ENCODE measurements at places on chromosomes 7 and 10. TPM values are rescaled to one million over a fixed set of nuclear protein-coding genes. Genes with fewer than 3 reads are reported as not detected.

Gene KEL
- polyA plus RNA-seq = 3.7 TPM

Gene IL15RA
- polyA plus RNA-seq = 1.9 TPM

Gene ADCY1
- 3.6 TPM for polyA plus RNA-seq

Gene CALHM3
- polyA plus RNA-seq = not detected

Gene C10orf53
- not detected for polyA plus RNA-seq

Gene STEAP1B
- 1.2 TPM for polyA plus RNA-seq

Gene SEC31B
- 30.7 TPM for polyA plus RNA-seq

Gene TMEM225B
- polyA plus RNA-seq = 1.7 TPM

Gene SH3PXD2A
- 29.3 TPM for polyA plus RNA-seq

Gene TBXAS1
- 36.1 TPM for polyA plus RNA-seq

Gene ERVW-1
- 3.2 TPM for polyA plus RNA-seq

Gene ZNF488
- 5.4 TPM for polyA plus RNA-seq

Gene CCDC186
- polyA plus RNA-seq = 33.2 TPM

Gene TFEC
- 33.8 TPM for polyA plus RNA-seq

Gene KCNIP2
- polyA plus RNA-seq = 3.8 TPM

Gene RSPH10B2
- 2.0 TPM for polyA plus RNA-seq

Gene FLNC
- 24.8 TPM for polyA plus RNA-seq

Gene GRK5
- polyA plus RNA-seq = 17.7 TPM

Gene TUBAL3
- polyA plus RNA-seq = 0.16 TPM
